ENCODE measurements at places on chromosomes 5 and 9. TPM values are rescaled to one million over a fixed set of nuclear protein-coding genes. Genes with fewer than 3 reads are reported as not detected.
A peak's percentile ranks its signal among the peaks of the same experiment; 100 is the strongest.

GRCh38 chr9:132163876-132164603, 2.2 kb downstream of the NTNG2 start:
- H3K4me3 ChIP-seq: peak overlapping the region; percentile 76
- peaks cover 19% of the 10 kb centered on the region for H3K4me1 ChIP-seq
- peak overlapping the region; percentile 13 for H3K27ac ChIP-seq
- H3K27me3 ChIP-seq: peaks cover 46% of the 10 kb centered on the region
- peaks cover 8% of the 10 kb centered on the region for H3K36me3 ChIP-seq

GRCh38 chr5:111582993-111583601, 70.8 kb upstream of the STARD4 start:
- no peak overlapping the region for H3K4me3 ChIP-seq
- no peaks in the 10 kb centered on the region for H3K36me3 ChIP-seq
- no peak for DNase-seq
- H3K27me3 ChIP-seq: peaks cover 3% of the 10 kb centered on the region
- peaks cover 21% of the 10 kb centered on the region for H3K4me1 ChIP-seq

GRCh38 chr5:31285025-31285424, 91.5 kb downstream of the CDH6 start:
- no peak for DNase-seq
- no peaks in the 10 kb centered on the region for H3K27me3 ChIP-seq
- no peak overlapping the region for H3K27ac ChIP-seq
- no peaks in the 10 kb centered on the region for H3K36me3 ChIP-seq

- DNase-seq: no peak
- no peak within 1 kb of the TSS for H3K4me3 ChIP-seq
- peaks cover 2% of the 10 kb centered on the region for H3K27me3 ChIP-seq
Measured at GRCh38 chr9:127706836-127707241, at the start of gene CFAP157. Gene CFAP157, plus strand, starts transcription at chr9:127706988. Its CDS starts 44 bp downstream, at chr9:127707032.

DNA sequence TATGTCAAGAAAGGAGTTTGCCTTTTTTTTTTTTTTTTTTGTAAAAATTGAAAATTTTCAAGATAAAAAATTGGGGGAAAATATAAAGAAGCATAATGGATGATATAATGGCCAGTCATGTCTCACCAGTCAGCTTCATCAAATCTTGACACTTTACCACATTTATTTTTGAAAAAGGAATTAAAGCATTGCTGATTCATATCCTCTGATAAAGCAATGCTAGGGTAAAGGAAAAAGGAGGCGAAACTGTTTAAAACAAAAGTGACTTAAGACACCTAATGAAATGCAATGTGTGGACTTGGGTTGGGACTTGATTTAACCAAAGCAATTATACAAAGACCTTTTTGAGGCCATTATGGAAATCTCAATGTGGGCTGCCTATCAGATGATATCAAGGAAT, 208.5 kb downstream of the ARHGAP26 start:
- H3K27ac ChIP-seq: no peak overlapping the region
- DNase-seq: no peak
- H3K4me3 ChIP-seq: no peak overlapping the region
- H3K36me3 ChIP-seq: peaks cover 15% of the 10 kb centered on the region
- H3K27me3 ChIP-seq: no peaks in the 10 kb centered on the region

DNA sequence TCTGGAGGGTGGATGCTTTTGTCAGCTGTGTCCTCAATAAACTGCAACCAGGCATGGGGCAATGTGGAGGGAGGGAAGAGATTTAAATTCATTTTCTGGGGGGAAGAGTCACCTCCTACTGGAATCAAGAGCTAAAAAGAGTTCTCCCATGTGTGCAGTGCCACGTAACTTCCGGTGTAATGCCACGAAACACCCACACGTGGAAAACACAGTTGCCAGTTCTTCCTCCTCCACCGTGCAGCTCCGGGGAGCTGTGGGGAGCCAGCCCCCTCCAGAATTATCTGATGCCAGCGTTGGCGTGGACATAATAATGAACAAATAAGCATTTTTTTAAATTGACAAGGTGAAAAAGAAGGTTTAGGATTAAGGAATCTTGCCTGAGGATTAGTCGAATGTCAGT, 32.1 kb upstream of the MED10 start:
- no peak for DNase-seq
- H3K27me3 ChIP-seq: no peaks in the 10 kb centered on the region
- H3K27ac ChIP-seq: no peak overlapping the region
- H3K4me3 ChIP-seq: no peak overlapping the region
- no peaks in the 10 kb centered on the region for H3K4me1 ChIP-seq
- H3K36me3 ChIP-seq: no peaks in the 10 kb centered on the region

DNA sequence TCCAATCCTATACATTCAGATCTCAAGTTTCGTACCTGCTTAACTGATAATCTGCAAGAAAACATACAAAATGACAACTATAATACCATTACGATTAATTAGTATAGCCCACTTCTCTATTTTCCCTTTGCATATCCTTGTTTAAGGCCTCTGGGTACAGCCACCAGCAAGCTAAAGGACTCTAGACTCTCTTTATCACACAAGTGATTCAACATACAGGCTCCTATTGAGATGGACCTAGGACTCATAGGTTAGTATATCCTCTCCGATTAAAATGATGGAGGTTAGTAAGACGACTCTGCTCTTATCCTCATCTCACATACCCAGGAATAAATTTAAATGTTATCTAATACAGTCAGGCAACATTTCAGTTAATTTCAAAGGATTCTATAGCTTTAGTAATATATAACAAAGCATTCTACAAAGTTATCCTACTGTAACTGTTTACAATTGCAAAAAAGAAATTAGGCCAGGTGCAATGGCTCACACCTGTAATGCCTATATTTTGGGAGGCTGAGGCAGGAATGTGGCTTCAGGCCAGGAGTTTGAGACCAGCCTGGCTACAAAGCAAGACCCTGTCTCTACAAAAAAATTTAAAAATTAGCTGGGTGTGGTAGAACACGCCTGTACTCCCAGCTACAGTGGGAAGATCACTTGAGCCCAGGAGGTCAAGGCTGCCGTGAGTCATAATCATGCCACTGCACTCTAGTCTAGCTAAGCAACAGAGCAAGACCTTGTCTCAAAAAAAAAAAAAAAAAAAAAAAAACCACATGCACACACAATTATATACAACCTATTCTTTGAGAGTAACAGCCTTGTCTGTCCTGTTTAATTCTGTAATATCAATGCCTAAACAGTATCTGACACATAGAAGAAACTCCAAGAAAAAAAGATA, 15.4 kb downstream of the HAUS6 start:
- no peak overlapping the region for H3K4me3 ChIP-seq
- no peak for DNase-seq
- peaks cover 5% of the 10 kb centered on the region for H3K4me1 ChIP-seq

Gene EPB41L4B
- total RNA-seq: 2.0 TPM

Gene PRUNE2
- 0.57 TPM for total RNA-seq

Gene DMRTA1
- not detected for total RNA-seq
